ENCODE measurements at places on chromosomes 12 and 14.

- no peak for DNase-seq
Measured at GRCh38 chr12:30308010-30308717, 387.5 kb downstream of the IPO8 start.

GRCh38 chr14:24232645-24233537 lies at the start of gene GMPR2:
GMPR2 (plus strand) TSS chr14:24232929; CDS start chr14:24233254, 325 bp downstream.
- DNase-seq: peak; percentile 79

GRCh38 chr12:72035625-72036024 lies 97.0 kb downstream of the TPH2 start:
- DNase-seq: no peak

GRCh38 chr12:76255692-76256091 lies 92.5 kb downstream of the BBS10 start:
- no peak for DNase-seq

DNA sequence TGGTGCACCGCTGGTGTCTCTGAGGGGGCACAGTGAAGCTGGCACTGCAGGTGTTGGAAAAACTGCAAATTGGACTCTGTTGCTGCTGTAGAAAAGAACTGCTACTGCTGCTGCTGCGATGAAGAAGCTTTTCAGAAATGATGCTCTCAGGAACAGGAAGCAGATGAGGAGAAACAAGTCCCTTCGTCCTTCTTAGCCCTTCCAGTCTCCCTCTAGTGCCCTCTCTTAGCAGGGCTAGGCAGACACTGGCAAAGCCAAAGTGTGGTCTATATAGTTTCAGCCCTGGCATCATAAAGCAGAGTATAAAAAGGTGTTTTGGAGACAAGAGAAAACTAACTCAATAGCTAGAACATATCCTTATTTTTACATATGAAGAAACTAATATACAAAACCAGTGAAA lies 174.5 kb downstream of the MYRFL start:
- DNase-seq: no peak

DNA sequence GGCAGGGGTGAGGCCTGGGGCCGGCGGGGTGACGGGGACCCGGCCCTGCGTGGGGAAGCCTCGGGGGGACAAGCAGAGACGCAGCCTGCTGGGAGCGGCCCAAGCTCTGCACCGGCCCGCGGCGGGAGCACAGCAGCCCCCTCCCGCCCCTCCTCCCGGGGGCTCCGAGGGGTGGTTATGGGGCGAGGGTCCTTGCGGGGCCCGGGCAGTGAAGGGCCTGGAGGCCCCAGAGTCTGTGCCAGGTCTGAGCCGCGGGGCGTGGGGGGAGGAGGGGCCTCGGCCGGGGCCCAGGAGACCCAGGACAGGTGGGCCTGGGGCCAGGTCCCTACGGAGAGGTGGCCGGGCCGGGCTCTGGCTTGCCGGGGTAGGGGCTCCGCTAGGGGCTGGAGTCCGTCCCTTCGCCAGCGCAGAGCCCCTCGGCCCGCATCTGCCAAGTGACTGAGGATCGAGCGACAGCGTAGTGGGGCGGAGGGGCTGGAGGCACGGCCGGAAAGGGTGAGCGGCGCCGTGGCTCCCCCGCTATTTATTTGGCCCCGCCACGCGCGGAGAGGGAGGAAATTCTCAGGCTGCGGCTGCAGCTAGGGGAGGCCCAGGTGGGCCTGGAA lies 495 bp downstream of the TMEM121 start:
- no peak for DNase-seq

- peak; percentile 79 for DNase-seq
Measured at GRCh38 chr12:107402041-107403022, 283.3 kb upstream of the PWP1 start.

GRCh38 chr12:131054345-131055092 lies 100.8 kb downstream of the ADGRD1 start:
- no peak for DNase-seq

- DNase-seq: peak; percentile 17
Measured at GRCh38 chr14:94113490-94113889, 3.0 kb downstream of the IFI27 start.

DNA sequence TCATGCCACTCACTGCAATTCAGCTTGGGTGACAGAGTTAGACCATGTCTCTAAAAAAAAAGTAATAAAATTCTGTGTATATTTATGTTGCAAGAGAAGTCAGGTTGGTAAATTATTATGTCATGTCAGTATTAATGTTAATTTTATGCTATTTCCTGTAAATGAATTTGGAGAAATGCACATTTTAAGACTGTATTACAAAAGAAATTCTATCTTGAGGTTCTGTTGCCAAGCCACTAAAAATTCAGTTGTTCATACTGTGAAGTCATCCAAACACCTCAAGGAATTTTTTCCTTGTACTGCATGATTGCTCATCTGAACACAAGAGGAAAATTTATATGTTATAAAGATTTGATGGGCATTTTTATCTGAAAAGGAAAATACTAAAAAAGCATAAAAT lies 23.3 kb upstream of the HMGA2 start:
- no peak for DNase-seq

- DNase-seq: no peak
Measured at GRCh38 chr12:131389054-131390013, 321.6 kb upstream of the SFSWAP start.

DNA sequence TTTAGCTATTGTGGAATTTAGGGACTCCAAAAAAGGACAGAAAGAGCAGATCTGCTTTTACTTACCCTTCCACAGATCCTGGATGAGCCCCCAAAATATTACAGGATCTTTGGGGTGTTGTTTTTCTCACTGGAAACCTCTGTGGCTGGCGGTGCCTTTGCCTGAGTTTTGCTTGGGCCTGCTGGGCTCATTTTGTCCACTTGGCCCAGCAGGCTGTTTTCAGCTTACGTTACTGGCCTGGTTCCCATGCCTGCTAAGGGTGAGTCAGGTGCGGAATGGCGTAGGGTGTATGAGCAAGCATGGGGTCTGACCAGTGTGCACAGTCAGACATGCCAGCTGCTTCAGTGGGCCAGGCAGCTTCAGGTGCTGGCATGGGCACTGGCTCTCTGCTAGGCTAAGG lies 45.8 kb downstream of the HSD17B6 start:
- DNase-seq: no peak

- no peak for DNase-seq
Measured at GRCh38 chr12:132015686-132016430, 66.1 kb downstream of the EP400 start.

DNA sequence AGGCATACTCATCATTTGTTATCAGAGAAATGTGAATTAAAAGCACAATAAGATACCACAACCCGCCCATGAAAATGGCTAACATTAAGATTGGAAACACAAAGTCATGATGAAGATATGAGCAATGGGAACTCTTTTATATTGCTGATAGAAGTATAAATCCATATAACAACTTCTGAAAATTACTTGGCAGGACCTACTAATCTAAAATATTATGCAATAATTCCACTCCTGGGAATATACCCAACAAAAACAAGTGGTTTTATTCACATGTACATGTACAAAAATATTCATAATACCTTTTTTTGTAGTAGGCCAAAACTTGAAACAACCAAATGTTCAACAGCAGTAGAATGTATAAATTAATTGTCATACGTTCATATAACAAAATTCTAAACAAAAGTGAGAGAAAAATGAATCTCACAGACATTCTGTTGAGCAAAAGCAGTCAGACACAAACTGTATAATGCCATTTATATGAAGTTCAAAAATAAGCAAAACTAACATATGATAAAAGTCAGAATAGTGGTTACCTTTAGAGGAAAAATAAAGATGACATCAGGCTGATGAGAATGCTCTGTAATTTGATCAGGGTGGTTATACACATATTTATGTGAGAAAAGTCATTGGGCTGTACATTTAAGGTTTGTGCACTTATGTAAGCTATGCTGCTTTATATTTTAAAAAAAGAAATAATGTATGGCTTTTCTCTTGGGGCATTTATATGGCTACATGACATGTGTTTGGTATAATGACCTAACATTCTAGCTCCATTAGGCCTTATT lies 309.2 kb upstream of the KITLG start:
- DNase-seq: no peak

DNA sequence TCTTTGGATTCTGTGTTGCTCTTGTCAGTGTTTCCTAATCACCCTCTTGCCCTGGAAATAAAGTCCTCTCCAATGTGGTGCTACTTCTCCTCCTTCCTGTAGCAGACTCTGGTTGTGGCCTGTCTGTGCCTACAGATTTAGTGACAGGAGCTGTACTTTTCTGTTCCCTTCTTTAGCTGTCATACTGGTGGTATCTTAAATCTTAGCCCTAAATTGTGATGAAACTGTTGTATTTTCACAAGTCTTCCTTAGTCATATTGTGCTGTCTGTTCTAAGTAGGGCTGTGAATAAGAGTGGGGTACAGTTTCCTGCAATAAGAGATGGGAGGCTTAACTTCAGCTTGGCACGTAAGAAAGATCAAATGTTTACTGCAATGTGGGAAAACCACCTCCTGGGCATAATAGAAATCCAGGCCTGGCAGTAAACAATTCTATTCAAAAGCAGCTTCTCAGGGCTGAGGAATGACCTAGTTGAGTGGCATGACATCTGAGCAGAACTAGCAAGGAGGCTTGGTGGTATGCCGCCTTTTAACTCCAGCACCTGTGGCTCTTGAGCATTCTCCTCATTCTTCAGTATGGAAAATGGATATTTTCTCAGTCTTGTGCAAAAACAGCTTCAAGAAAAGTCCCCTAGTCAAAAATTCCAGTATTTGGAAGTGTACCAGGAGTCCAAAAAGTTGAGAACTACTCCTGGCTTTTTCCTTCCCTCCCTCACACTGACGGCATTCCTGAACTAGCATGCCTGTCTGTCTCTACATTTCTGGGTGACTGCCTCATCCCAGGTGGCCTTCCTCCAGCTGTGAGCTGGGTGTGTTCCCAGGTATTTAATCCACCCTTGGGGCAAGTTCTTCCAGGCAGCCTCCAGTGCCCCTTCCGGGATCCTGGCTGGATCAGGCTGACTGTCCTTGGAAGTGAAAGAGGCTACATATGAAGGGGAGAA lies 19.5 kb downstream of the ANO6 start:
- DNase-seq: no peak

DNA sequence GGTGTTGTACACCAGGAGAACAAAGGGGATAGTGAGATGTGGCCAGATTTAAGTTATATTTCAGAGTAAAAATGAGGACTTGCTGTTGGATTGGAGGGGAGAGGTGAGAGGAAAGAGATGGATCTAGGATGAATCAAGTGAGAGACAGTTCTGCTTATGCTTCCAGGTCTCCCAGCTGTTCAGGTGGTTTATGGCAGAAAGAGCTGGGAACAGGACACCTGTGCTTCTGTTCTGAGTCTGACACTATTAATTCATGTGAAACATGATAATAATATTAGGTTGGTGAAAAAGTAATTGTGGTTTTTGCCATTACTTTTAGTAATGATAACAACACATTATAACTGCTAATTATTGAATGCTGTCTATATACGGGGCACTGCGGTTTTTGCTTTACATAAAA lies 55.7 kb downstream of the SLC15A5 start:
- DNase-seq: no peak

- no peak for DNase-seq
Measured at GRCh38 chr12:34296143-34297041, 274.1 kb downstream of the ALG10 start.

- peak; percentile 25 for DNase-seq
Measured at GRCh38 chr14:80923368-80923767, 18.2 kb downstream of the CEP128 start.

DNA sequence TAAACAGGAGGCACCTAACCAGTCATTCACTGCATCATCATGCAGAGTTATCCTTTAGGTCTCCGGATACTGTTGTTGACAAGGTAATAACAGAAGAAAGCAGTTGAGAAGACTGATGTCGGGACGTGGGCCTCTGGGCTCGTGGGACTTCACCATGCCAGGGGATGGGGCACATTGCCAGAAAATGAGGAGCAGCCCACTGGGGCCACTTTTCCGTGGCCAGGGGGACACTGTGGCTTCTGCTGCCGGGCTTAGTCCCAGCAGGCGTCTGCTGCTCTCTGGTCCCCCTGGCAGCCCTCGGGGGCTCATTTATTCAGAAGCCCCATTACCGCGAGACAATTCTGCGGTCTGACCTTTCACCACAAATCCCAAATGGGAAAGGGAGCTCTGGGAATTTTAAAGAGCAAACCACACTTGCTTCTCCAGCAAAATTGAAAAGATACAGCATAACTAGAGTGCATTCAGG lies 201.2 kb downstream of the DAD1 start:
- no peak for DNase-seq

All from NCI-H1105 treated with DMSO at 0.1 percent for 48 hours (cell line).